Omental fat pad (tissue), 4 donors: ENCODE measurements at places on chromosomes 12 and 14.

DNA sequence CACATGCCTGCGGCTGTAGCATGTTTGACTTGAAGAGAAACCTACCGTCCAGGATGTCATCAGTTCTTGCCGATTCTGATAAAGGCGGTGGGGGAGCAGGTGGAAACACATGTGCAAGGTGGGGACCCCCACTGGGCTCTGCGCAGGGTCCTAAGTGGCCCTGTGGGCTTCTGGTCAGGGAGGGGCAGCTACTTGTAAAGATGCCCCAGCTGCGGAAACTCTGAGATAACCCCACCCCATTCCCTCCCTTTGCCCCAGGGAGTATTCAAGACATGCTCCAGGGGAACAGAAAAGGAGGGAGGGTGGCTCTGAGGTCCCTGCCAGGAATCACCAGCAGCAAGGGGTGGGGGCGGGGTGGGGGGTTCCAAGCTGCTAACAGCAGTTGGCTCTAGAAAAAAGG, 67.6 kb downstream of the PIWIL1 start:
- DNase-seq, result no peak

DNA sequence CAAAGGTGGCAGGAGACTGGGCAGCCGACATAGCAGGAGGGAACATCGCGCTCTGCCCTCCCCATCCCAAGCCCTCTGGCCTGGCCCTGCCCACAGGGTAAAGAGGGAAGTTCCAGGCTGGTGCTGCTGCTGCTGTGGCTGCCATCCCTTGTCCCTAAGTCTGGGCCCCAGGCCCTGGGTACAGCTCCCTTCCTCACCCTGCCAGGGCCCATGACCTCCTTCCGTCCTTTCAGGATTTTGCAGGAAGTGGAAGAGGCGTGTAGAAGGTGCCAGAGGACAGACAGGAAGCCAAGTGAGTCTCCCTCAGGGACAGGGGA, 14.7 kb upstream of the NCOR2 start:
- DNase-seq, result no peak

GRCh38 chr12:80590085-80590484, 117.3 kb upstream of the MYF6 start:
- DNase-seq, result no peak

GRCh38 chr14:55332654-55333570, 61.7 kb downstream of the FBXO34 start:
- DNase-seq, result no peak

- DNase-seq, result no peak
These were observed 17.0 kb downstream of the SSPN start for GRCh38 chr12:26212396-26212795.
